Effector CD4-positive, alpha-beta T cell (primary cell): ENCODE measurements at places on chromosomes 6 and 20.

GRCh38 chr6:34028691-34029360 lies 117.1 kb downstream of the GRM4 start:
- no peak for DNase-seq

DNA sequence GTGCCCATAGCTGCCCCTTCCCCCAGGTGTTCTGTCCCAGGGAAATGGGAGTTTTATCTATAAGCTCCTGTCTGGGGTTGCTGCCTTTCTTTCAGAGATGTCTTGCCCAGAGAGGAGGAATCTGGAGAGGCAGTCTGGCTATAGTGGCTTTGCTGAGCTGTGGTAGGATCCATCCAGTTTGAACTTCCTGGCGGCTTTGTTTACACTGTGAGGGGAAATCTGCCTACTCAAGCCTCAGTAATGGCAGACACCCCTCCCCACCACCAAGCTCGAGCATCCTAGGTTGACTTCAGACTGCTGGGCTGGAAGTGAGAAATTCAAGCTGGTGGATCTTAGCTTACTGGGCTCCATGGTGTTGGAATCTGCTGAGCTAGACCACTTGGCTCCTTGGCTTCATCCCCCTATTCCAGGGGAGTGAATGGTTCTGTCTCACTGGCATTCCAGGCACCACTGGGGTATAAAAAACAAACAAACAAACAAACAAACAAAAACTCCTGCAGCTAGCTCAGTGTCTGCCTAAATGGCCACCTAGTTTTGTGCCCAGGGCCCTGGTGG lies 24.0 kb downstream of the TNFAIP3 start:
- DNase-seq = no peak

DNA sequence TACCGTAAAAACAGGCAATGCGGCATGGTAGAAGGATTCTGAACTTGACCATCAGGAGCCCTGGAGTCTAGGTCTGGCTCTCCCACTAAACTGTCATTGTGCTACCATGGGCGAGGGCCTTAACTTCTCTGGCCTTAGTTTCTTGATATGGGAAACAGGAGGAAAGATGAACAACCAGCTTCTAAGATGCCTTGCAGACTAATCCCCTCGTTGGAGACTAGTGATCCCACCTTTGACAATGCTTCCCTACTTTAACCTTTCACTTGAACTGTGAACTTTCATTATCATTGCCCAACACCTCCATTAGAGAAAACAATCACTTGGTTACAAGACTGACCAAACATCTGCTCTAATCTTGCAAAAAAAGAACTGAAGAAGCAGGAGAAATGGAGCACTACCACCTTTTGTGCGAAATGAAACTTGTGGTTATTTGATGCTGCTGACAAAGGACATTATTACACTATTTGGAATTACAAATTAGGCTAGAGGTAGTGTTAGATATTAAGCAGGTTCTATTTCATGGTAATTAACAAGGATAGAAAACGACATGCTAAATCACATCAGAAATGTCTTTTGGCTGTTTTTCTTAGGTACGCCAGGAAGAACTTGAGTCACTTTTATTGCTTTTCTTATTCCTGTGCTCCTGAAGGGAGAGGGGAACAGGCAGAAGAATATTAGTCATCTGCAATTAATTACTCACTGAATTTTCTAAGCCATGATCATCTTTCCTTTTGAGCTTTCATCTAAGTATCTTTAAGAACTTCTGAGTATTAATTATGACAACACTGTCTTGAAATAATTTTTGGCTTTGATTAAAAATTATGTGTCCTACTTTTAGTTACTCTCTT lies 39.1 kb upstream of the ARHGAP18 start:
- no peak for DNase-seq

DNA sequence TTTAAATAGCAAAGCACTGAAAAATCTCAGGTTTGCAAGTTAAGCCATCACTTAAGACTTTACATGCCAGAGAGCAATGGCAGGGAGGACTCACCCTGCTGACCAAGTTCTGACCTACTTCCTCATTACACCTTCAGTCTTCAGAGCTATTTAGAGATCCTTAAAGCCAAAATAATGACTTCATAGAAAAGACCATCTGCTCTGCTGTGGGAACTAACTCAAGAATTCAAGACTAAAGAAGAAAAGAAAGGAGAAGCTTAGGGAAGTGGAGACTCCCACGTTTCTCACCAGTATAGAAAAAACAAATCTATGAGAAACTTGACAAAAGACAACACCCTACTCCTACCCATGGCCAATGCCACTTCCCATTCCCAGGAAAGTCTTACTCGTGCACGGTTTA lies 28.6 kb downstream of the XPO5 start:
- DNase-seq = no peak

DNA sequence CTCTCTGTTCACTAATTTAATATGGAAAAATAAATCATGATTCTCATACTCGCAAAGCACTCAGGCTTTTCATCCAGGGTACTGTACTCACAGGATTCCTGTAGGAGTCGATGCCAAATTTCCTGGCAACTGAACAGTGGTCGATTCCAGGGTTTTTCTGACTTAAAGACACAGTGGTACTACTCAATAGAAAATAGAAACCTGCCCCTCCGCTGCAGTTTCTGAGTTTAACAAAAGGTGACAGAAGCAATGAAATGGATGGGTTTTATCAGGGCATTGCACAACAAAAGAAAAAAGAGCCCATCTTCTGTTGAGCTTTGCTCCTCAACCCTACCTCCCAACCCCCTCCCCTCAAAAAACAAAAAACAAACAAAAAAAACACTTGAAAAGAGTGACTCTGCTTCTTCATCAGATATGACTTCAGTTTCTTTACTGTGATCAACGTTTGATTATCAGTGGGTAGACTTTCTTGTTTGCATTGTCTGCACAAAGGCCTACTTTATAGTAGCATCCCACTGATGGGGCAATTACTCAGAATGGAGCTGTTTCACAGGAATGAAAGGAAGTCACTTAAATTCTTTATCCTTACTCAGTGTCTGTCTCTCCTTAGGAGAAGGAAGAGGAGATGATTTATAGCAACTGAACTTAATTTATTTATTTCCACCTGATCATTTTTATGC lies 96.2 kb upstream of the FOXO3 start:
- no peak for DNase-seq
